ENCODE measurements at places on chromosomes 2 and 18.
A peak's percentile ranks its signal among the peaks of the same experiment; 100 is the strongest.

DNA sequence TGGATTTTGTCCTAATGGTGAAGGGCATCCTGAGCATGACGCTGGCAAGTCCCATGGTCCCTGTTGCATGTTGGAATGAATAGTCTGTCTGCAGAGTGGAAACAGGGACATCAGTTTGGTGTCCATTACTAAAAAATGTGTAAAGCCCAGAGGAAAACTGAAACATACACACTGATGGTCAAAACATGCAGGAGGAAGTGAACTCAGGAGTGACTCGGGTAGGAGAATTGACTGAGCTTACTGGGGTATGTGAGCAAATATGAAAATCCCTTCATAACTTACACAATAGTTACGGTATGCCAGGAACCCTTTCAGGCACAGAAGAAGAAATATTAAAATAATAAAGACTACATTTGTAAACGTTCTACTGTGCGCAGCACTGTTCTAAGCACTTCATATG lies 5.6 kb upstream of the SOX11 start:
- H3K4me3 ChIP-seq, result no peak overlapping the region
- H3K4me1 ChIP-seq, result peaks cover 2% of the 10 kb centered on the region
- DNase-seq, result no peak
- no peak overlapping the region for H3K27ac ChIP-seq
- peaks cover 19% of the 10 kb centered on the region for H3K27me3 ChIP-seq
- no peaks in the 10 kb centered on the region for H3K36me3 ChIP-seq

GRCh38 chr18:45379903-45380302 lies 235.4 kb upstream of the SLC14A2 start:
- H3K36me3 ChIP-seq, result no peaks in the 10 kb centered on the region
- no peaks in the 10 kb centered on the region for H3K4me1 ChIP-seq
- DNase-seq, result no peak

GRCh38 chr2:239939736-239940483 lies 85.2 kb downstream of the NDUFA10 start:
- H3K36me3 ChIP-seq, result no peaks in the 10 kb centered on the region
- H3K27ac ChIP-seq, result no peak overlapping the region

GRCh38 chr2:71945603-71945959 lies 202.1 kb downstream of the CYP26B1 start:
- H3K27ac ChIP-seq, result no peak overlapping the region
- H3K36me3 ChIP-seq, result no peaks in the 10 kb centered on the region
- H3K27me3 ChIP-seq, result no peaks in the 10 kb centered on the region
- no peaks in the 10 kb centered on the region for H3K4me1 ChIP-seq
- DNase-seq, result no peak

GRCh38 chr2:70552501-70553333 lies 909 bp downstream of the TGFA start:
- H3K27ac ChIP-seq, result no peak overlapping the region
- no peaks in the 10 kb centered on the region for H3K36me3 ChIP-seq
- DNase-seq, result no peak
- peaks cover 19% of the 10 kb centered on the region for H3K4me1 ChIP-seq

DNA sequence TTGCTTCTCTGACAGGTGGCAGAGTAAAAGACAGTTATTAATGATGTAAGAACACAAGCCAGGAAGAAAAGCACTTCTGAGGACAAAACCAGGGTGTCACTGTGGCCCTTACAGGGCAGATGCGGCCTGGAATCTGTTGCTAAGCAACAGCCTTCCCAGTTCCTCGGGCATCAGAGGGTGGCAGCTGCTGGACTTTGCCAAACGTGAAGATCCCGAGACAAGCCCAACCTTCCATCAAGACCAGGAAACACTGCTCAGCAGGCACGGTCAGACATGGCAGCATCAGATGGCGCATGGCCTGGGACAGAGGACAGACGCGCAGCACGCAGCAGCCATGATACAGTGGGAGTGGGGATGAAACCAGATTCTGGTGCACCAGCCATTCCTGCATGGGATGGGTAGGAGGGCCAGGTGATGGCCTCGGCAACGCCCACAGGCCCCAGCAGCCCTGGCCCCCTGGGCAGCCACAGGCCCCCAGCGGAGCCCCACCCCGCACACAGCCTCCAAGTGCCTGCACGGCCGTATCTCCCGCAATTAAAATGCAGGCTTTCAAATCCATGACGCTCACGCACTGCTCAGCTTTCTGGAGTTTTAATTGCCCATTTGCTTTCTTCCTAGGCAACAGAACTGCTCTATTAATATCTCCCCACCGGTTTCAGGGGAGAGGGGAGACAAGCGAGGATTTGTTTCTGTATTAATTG lies 89.0 kb downstream of the EIPR1 start:
- H3K36me3 ChIP-seq, result peaks cover 17% of the 10 kb centered on the region
- H3K27me3 ChIP-seq, result no peaks in the 10 kb centered on the region
- no peak overlapping the region for H3K4me3 ChIP-seq
- H3K27ac ChIP-seq, result no peak overlapping the region

DNA sequence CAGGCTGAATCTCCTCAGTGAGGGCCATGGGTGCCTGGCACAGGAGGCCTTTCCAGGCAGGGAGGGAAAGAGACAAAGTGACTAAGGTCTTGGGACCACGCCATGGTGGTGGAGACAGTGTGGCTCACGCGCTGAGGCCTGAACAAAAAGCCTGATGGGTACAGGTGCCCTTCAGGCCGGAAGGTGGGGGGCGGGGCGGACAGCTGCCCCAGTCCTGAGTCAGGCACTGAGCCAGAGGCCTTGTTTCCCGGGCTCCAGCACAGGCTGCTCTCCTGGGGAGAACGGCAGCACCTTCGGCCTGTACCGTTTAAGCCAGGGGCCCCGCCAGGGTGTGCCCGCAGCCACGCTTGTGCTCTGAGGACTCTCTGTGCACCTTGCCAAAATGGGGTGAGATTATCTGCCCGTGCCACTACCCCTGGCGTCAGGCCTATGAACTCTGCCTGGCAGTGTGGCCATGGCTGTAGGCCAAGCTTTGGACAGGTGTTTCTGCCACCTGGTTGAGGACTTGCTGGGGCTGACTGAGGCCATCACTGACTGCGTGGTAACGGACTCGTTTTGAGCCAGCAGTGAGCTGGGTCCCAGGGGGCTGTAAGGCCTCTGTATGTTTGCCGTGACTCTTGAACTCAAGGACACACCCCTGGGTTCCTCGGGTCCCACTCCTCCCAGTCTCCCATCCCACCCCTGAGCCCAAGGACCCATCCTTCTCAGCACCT lies 31.7 kb upstream of the DNMT3A start:
- no peak overlapping the region for H3K4me3 ChIP-seq
- no peaks in the 10 kb centered on the region for H3K27me3 ChIP-seq
- peaks cover 24% of the 10 kb centered on the region for H3K4me1 ChIP-seq
- DNase-seq, result peak; percentile 12

DNA sequence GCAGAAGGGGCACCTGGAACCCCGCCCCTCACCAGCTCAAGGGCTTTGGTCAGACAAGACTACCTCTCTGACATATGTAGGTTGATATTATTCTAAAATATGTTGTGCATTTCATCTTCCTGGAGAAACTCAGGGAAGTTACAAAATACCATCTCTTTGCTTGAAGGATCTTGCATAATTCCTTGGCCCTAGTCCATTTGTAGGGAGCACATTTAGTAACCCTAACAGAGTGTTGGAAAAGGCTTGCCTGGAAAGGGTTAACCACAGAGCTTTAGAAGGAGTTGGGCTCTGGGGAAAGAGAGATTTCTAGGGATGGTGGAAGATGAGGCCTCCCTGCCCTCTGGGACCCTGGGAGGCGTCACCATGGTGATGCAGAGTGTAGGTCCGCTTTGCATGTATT lies 143.0 kb upstream of the SLC1A4 start:
- H3K36me3 ChIP-seq, result peaks cover 7% of the 10 kb centered on the region
- H3K27ac ChIP-seq, result no peak overlapping the region
- H3K4me3 ChIP-seq, result no peak overlapping the region
- DNase-seq, result no peak
- H3K27me3 ChIP-seq, result no peaks in the 10 kb centered on the region
- H3K4me1 ChIP-seq, result peaks cover 45% of the 10 kb centered on the region

DNA sequence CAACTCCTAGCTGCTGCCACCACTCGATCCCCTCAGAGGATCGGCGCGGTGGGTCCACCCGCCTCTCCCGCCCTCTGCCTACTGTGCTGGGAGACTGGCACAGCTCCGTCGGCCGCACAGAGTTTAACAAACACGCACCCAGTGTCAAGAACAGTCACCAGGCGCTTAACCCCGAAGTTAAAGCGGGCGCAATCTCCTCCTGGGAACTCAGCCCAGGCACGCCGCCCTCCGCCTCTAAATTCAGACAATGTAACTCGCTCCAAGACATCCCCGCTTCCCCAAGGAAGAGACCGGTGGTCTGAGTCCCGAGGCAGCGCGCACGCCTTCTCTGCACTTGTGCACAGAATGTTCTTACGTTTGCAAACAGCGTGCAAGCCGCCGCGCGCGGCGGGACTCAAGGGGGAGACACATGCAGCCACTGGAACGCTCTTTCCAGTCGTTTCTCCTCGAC lies 533 bp downstream of the CXCR4 start:
- DNase-seq, result peak; percentile 58
- no peaks in the 10 kb centered on the region for H3K27me3 ChIP-seq
- peak overlapping the region; percentile 97 for H3K27ac ChIP-seq
- peak overlapping the region; percentile 96 for H3K4me3 ChIP-seq
- peaks cover 66% of the 10 kb centered on the region for H3K4me1 ChIP-seq
- peaks cover 58% of the 10 kb centered on the region for H3K36me3 ChIP-seq

GRCh38 chr18:31258789-31259188 lies 59.2 kb upstream of the DSG1 start:
- H3K4me1 ChIP-seq, result no peaks in the 10 kb centered on the region
- no peak for DNase-seq
- H3K27me3 ChIP-seq, result no peaks in the 10 kb centered on the region
- H3K4me3 ChIP-seq, result no peak overlapping the region
- H3K36me3 ChIP-seq, result no peaks in the 10 kb centered on the region

Data from activated B cell treated with CpG ODN at 0.5 μM for 24 hours (primary cell).